ENCODE measurements at places on chromosomes 1 and 21.

GRCh38 chr1:208251911-208252835 lies 8.0 kb upstream of the PLXNA2 start:
- no peak for DNase-seq

DNA sequence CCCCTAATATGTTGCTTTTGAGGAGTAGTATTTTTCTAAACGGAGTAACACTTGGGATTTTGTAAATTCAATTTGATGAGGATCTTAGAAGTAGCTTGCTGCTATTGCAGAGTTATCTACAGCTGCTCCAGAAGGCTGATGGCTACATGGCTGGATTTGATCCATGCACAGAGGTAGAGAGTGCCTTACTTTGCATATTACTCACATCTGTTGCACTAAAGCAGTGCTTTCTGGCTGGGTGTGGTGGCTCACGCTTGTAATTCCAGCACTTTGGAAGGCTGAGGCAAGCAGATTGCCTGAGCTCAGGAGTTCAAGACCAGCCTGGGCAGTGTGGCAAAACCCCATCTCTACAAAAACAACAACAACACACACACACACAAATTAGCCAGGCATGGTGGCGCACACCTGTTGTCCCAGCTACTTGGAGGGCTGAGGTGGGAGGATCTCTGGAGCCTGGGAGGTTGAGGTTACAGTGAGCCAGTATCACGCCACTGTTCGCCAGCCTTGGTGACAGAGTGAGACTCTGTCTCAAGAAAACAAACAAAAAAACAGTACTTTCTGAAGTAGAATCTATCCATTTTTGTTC lies 24.6 kb downstream of the RALGPS2 start:
- no peak for DNase-seq

GRCh38 chr1:37513795-37514349 lies 694 bp downstream of the MEAF6 start:
- DNase-seq: no peak

- peak; percentile 40 for DNase-seq
These were observed 213.5 kb upstream of the IRF2BP2 start for GRCh38 chr1:234823191-234824176.

- no peak for DNase-seq
These were observed 4.1 kb upstream of the FAM110D start for GRCh38 chr1:26154750-26155149.

DNA sequence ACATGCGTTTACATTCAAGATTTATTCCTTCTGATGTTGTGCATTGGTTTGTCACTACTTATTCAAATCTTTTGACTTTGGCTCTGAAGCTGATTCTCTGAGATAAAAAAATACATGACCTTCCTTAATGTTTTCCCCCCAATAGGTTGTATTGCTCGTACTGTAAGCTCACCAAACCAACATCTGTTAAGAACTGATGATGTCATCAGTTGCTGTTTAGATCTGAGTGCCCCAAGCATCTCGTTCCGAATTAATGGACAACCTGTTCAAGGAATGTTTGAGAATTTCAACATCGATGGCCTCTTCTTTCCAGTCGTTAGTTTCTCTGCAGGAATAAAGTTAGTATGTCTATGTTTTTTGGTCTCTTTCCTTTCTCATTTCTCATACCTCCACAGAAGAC lies 390.2 kb downstream of the ZP4 start:
- no peak for DNase-seq
